ENCODE measurements at places on chromosomes 11 and 22.

- DNase-seq = no peak
These were observed 8.6 kb downstream of the TCN1 start for GRCh38 chr11:59857439-59858434.

DNA sequence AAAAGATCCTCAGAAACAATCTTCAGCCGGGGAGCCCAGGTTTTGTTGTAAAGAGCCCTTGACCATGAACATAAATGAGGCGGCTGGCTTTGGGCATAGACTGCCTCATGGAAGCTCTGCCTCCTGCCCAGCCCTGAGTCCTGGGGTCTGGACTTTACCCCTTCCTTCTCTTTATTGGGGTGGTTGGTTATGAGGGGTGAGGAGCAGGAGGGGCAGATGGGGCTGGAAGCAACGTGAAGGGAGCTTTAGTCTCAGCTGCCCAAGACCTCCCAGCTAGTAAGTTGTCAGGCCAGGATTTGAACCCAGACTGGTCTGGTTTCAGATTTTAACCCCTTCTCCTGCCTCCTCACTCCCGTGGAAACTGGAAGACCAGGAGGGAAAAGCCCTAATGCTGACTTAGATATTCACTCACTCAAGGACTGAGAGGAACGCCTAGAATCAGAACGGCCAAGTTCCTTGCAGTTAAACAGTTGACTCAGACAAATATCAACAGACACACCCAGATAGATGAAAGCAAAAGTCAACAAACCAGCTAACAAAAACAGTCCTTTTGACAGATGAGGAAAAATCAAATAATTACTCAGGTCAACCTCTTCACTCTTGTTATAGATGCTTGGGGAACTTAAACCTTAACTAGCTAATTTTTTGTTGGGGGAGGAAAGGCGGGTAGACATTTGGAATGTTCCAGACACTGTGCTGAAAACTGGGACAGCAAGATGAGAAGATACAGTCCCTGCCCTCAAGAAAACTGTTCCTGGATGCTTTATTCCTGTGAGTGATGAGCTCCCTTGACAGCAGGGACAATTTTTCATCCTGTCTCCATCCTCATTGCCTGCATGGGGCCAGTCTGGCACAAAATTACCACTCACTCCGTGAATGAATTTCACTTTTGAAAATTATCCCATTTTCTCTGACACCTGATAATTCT is 20.8 kb upstream of the ARRB1 start:
- DNase-seq = no peak

GRCh38 chr22:44256556-44257485 is 55.9 kb downstream of the SHISAL1 start:
- no peak for DNase-seq

GRCh38 chr11:117820071-117820470 is 4.5 kb downstream of the FXYD2 start:
- no peak for DNase-seq

DNA sequence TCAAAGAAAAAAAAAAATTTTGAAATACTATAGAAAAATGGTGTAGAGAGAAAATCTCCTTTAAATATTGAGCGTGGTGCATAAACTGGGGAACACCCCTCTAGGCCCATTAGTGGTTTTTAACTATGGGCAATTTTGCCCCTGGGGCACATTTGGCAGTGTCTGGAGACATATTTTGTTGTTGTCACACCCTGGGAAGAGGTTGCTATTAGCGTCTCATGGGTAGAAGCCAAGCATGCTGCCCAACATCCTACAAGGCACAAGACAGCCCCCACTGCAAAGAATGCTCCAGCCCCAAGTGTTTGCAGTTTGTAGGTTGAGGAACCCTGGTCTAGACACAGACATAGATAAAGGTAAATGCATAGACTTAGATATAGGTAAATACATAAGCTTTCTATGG is 92.6 kb downstream of the KIAA1671 start:
- DNase-seq = no peak

- DNase-seq = no peak
These were observed 18.2 kb upstream of the ARRB1 start for GRCh38 chr11:75369560-75370255.

GRCh38 chr22:28282405-28283067 is 363.5 kb upstream of the PITPNB start:
- DNase-seq = peak; percentile 26

GRCh38 chr22:45911601-45912271 is 65.2 kb downstream of the WNT7B start:
- no peak for DNase-seq

- no peak for DNase-seq
These were observed 39.0 kb downstream of the CWC15 start for GRCh38 chr11:94934362-94934761.

DNA sequence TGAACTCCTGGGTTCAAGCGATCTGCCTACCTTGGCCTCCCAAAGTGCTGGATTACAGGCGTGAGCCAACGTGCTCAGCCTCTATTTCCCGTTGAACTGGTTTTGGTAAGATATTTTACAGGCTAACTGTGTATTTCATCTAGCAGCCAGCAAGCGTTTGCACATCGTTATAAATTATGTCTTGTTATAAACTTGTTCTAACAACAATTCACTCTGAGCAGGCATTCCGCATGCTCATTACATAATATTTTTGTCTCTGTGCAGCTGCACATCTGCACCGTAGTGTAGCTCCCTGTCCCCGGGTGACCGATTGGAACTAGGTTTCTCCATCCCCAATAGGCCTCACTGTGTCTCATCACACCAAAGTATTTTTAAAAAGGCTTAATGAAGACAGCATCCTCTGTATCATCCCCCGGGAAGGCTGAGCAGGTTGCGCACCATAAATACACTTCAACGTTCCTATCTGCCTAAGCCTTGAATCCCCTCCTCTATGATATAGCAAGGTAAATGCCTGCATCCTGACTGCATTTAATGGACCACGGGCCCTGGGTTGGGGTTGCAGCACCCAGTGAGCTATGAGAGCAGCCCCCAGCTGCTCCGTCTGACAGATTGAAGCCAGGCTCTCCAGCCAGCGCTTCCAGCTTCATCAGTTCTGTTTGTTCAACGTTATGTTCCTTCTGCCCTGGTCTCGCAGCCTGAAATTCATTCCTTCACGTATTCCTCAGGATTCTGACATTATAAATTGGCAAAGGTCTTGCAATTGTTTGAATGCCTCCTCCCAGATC is 47.7 kb downstream of the TST start:
- DNase-seq = no peak

DNA sequence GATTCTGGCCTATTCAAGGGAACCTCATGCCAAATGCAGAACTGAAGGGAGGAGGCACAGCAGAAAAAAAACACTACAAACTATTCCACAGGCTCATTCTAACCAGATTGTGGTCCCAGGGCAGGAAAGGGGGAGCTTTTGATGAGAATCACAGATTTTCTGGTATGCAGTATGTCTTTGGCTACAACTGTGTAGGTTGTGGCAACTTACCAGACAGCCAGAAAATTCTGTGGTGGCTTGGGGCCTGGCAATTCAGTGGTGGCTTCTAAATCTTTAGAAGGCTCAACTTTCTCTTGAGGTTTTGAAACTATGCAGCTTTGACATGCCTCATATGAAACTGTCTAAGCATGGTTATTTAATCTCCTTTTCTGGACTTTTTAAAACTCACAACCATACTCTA is 850.8 kb upstream of the CCDC90B start:
- DNase-seq = no peak

DNA sequence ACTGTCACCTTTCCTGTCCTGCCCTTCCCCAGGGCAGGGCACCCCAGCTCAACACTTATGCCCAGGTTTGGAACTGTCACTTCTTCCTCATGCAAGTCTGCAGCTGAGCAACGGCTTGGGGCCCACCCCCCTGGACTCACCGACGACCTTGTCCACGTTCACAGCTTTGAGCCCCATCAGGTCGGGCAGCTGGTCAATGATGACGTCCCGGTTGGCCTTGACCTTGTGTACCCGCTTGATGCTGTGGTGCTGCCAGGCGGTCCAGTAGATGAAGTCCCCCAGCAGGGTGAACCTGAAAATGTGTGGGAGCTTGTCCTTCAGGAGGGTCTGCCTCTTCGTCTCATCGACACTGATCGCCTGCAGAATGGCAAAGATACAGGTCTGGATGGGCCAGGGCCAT is 135.0 kb downstream of the CRYBB2 start:
- DNase-seq = no peak

- DNase-seq = no peak
These were observed at the start of gene RASD2 for GRCh38 chr22:35540595-35541253. TSS of gene RASD2 (plus strand) at chr22:35540831. CDS start at chr22:35546810, 5,979 bp downstream.

GRCh38 chr11:58621586-58622262 is 741 bp upstream of the CNTF start:
- DNase-seq = no peak

- DNase-seq = no peak
These were observed 15.8 kb downstream of the IGLL1 start for GRCh38 chr22:23564276-23564675.

GRCh38 chr11:69888483-69889181 is 69.4 kb upstream of the FGF3 start:
- no peak for DNase-seq

GRCh38 chr11:72712168-72712751 is 38.0 kb upstream of the PDE2A start:
- no peak for DNase-seq

GRCh38 chr22:41828516-41828915 is 4.4 kb upstream of the SREBF2 start:
- no peak for DNase-seq

DNA sequence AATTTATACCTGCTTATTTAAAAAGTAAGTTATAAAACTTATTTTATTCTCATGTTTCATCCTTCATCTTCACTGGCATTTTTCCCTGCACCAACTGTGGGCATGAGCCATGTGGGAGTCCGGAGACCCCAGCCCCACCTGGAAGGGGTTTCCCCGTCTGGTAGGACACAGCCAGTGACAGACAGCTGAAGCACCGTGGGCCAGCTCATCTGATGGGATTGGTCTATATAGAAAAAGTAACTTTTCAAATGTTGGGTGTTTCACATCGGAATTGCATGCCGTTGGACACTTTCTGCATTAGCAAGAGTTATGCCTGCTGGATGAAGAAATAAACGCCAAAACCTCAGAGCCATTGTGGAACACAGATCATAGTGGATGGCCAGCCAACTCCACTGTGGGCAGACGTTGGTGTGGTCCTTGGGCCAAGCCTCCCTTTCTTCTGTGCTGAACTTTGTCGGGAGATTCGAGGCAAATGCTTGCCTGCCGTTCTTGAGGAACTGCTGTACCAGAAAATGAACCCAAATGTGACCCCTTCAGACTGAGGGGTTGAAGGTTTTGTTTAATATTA is 1329.3 kb downstream of the TBC1D22A start:
- DNase-seq = no peak

GRCh38 chr11:31814176-31814868 is 3.2 kb upstream of the PAX6 start:
- no peak for DNase-seq

DNA sequence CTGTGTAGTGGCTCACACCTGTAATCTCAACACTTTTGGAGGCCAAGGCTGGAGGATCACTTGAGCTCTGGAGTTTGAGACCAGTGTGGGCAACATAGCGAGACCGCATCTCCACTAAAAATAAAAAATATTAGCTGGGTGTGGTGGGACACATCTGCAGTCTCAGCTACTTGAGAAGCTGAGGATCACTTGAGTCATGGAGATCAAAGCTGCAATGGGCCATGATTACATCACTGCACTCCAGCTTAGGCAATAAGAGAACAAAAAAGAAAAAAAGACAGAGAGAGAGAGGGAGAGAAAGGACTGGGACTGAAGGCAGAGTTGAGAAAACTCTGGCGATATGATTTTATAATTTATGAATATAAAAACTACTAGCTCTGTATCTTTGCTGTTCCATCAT is 473.1 kb downstream of the LRRC4C start:
- no peak for DNase-seq
